Non-pigmented ciliary epithelial cell (primary cell): ENCODE measurements at places on chromosomes 13 and 19.

DNA sequence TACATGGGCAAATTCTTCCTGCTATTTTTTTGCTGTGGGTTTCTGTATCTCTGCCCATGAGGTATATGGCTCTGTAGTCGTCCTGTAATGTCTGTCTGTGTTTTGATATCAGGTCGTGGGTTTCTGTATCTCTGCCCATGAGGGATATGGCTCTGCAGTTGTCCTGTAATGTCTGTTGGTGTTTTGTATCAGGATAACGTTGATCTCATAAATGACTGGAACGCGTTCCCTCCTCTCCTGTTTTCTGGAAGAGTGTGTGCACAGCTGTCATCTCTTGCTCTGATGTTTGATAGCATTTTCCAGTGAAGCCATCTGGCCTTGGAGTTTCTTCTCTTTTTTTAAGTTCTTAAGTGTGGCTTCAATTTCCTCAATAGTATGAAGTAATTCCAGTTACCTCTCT is 57.2 kb downstream of the SOX1 start:
- no peak for DNase-seq

- no peak for DNase-seq
Measured at GRCh38 chr19:17703824-17704463, 15.3 kb upstream of the MAP1S start.

DNA sequence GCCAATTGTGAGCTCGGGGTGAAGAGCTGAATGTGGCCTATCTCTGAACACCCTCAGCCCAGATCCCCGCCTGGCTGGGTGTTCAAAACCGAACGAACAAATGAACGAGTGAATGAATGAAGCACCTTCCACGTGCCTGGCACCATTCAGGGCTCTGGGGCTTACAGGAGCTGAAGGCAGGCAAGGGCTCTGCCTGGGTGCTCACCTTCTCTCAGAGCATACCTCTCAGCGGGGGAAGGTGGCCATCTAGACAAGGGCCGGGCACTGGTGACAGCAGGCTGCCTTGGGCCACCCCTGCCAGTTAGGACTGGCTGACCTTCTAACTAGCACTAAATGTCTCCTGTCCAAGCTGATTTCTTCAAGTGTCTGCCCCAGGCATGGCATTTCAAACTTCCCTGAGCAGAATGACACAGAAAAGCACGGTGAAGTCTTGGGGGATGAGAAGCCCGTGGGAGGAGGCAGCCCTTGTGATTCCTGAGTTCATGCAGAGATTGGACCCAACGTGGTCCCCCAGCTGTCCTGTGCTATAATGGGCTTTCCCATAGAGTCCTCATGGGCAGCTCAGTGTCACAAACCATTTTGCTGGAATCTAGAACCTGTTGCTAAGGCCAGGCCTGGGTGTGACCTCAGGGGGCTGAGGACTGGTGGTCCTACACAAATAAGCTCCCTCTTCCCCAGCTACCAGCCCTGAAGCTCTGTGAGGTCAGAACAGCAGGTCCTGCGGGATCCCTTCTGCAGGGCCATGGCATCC is 27.9 kb upstream of the VSTM2B start:
- no peak for DNase-seq

GRCh38 chr13:38967446-38967845 is 23.2 kb downstream of the STOML3 start:
- no peak for DNase-seq

GRCh38 chr19:15643387-15643786 is 2.7 kb downstream of the CYP4F3 start:
- DNase-seq, result no peak

- DNase-seq, result no peak
Measured at GRCh38 chr13:20353973-20354372, 121.9 kb upstream of the GJB6 start.

DNA sequence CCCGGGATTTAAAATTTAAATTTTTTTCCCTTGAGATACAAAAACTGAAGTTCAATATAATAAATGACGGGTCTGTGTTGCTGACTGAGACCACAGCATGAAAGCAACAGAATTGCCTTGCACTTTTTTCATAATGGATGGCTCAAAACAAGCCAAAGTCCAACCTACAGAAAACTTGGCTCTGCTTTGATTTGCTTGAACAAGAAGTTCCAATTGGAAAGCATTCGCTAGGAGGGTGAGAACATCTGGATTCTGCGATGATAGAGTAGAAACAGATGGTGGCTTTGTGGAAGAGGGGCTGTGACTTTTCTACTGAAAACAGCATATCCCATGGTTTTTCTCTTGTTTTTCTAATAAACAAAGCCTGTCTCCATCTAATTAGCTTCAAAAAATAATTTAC is 46.4 kb downstream of the THSD1 start:
- DNase-seq, result no peak

DNA sequence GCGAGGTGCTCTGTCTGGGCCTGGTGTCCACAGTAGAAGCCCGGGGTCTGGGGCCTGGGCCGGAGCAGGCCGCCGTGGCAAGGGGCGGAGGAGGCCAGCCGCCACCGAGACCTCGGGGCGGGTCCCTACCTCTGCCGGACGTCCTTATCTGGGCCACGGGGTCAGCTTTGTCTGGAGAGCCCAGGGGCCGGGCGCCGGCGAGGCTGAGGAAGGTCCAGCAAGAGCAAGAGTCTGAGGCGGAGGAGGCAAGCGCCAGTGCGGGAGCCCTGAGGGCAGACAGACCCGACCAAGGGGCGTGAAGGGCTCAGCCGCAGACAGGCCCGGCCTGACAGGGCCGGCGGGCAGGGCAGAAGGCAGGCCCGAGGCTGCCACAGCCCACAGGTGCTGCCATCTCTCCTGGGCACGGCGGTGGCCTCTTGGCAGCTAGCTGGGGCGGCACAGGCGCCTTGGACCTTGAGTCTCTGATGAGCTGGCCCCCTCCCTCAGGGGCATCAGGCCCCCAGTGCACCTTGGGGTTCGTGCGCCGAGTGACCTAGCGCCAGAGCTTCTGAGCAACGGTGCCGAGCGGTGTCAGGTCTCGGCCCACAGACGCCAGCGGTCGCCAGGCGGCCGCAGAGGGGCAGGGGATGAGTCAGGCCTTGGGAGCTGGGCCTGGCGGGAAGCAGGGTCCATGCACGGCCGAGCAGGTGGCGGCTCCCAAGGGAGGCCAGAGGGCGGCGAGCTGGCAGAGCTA is 19.1 kb upstream of the AKAP8 start:
- no peak for DNase-seq

GRCh38 chr19:6576869-6577475 is 14.0 kb downstream of the CD70 start:
- DNase-seq, result no peak

GRCh38 chr13:29429286-29429900 is 166.1 kb downstream of the SLC7A1 start:
- no peak for DNase-seq
